ENCODE measurements at places on chromosomes 5 and 9.

GRCh38 chr5:59609501-59610265 lies 283.8 kb downstream of the PDE4D start:
- H3K4me3 ChIP-seq = no peak overlapping the region
- no peaks in the 10 kb centered on the region for H3K36me3 ChIP-seq
- no peaks in the 10 kb centered on the region for H3K4me1 ChIP-seq
- peaks cover 6% of the 10 kb centered on the region for H3K27me3 ChIP-seq

- DNase-seq = no peak
- no peaks in the 10 kb centered on the region for H3K27me3 ChIP-seq
- no peak overlapping the region for H3K4me3 ChIP-seq
- H3K36me3 ChIP-seq = no peaks in the 10 kb centered on the region
- H3K27ac ChIP-seq = no peak overlapping the region
These were observed 22.5 kb downstream of the PSAT1 start for GRCh38 chr9:78319197-78320029.

DNA sequence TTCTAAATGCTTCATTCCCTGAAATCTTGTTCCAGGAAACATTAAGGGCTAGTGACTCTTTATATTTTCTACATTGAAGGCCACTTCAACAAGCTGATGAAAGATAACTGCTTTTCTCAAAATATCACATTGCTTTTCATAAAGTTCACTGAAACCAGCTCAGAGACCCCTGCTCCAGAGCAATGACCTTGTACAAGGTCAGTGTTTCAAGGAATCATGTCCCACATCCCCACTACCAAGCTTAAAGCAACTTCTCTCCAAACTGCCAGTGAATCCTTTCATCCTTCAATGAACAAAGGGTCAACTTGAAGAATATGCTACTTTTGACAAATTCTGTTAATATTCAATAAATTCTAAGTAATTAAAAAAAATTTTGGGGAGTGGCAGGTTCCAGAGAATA lies 12.0 kb upstream of the SPATA24 start:
- H3K27me3 ChIP-seq = no peaks in the 10 kb centered on the region
- H3K4me1 ChIP-seq = peaks cover 79% of the 10 kb centered on the region
- H3K27ac ChIP-seq = peak overlapping the region; percentile 91

DNA sequence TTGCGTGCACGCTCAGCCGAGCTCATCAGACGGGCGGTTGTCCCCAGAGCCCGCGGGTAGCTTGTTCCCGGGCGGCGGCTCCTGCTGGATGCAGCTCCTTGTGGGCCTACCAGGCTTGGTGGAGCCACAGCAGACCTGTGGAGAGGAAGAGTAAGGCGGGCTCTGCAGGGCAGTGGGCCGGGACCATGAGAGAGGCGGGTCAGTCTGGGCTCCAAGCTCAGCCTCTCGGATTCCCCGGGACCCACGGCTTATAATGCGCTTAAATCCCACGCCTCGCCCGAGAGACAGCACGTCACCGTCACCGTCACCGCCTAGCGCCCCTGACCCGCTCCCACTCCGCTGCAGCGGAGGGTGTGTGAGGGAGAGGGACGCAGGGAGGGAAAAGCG lies 1.9 kb upstream of the ANKRD18A start:
- DNase-seq = no peak
- peaks cover 33% of the 10 kb centered on the region for H3K4me1 ChIP-seq
- peaks cover 68% of the 10 kb centered on the region for H3K27me3 ChIP-seq
- peak overlapping the region; percentile 67 for H3K4me3 ChIP-seq
- peak overlapping the region; percentile 63 for H3K27ac ChIP-seq
- H3K36me3 ChIP-seq = no peaks in the 10 kb centered on the region

- DNase-seq = no peak
- H3K4me1 ChIP-seq = peaks cover 31% of the 10 kb centered on the region
- H3K27me3 ChIP-seq = peaks cover 78% of the 10 kb centered on the region
- H3K27ac ChIP-seq = no peak overlapping the region
- no peaks in the 10 kb centered on the region for H3K36me3 ChIP-seq
These were observed 2.6 kb upstream of the GABRB2 start for GRCh38 chr5:161549106-161549505.

DNA sequence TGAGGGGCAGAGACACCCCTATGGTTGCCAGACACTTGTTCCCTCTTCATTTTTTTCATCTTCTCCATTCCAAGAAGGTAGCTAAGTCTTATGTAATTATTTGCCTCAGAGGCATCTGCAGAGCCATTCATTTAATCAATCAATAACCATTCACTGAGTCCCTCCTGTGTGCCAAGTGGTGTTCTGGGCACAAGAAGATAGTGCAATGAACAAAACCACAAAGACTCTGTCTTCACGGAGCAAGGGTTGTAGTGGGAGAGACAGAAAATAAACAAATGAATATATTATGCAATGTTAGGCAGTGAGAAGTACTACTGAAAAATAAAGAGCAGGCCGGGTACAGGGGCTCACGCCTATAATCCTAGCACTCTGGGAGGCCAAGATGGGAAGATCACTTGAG lies 41.4 kb upstream of the CTNNA1 start:
- H3K27me3 ChIP-seq = no peaks in the 10 kb centered on the region
- H3K27ac ChIP-seq = no peak overlapping the region
- H3K4me3 ChIP-seq = no peak overlapping the region
- H3K36me3 ChIP-seq = no peaks in the 10 kb centered on the region
- H3K4me1 ChIP-seq = peaks cover 9% of the 10 kb centered on the region
- no peak for DNase-seq

DNA sequence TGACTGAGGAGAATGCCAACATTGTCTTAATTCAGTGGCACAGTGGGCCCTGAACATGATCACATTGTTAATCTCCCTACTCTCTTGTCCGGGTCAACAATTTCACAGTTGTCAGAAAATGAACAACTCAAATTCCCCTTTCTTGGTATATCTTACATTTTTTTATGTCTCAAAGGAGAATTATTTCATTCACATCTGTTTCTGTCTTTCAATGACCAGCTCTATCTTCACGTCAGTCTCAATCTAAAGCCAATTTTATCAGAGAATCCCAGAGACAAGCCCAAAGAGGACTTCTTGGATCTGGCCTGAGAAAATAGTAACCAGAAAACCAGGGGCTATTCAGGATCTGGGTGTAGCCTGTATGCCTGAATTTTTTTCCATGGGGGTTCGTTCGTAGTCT lies 477.5 kb downstream of the PDE4D start:
- no peak overlapping the region for H3K4me3 ChIP-seq
- H3K27me3 ChIP-seq = no peaks in the 10 kb centered on the region
- H3K36me3 ChIP-seq = no peaks in the 10 kb centered on the region
- H3K27ac ChIP-seq = no peak overlapping the region

DNA sequence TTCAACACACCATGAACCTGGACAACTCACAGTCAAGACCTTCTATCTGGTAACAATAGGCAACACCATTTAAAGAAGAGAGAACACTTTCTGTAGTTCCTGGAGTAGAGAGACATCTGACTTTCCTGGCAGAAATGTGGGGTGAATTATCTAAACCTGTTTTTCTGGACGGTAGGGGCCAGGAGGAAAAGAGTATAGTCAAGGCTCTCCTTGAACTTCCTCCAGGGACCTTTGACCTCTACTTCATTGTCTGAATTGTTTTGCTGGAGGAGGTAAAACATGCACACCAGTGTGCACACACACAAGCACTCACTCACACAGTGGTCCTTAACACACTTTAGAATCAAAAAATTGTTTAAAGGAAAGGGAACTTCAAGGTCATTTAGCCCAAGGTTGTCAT lies 13.2 kb downstream of the S100Z start:
- no peaks in the 10 kb centered on the region for H3K36me3 ChIP-seq
- DNase-seq = no peak
- no peaks in the 10 kb centered on the region for H3K27me3 ChIP-seq
- no peak overlapping the region for H3K4me3 ChIP-seq
- H3K27ac ChIP-seq = no peak overlapping the region

- H3K4me1 ChIP-seq = peaks cover 62% of the 10 kb centered on the region
- H3K4me3 ChIP-seq = peak overlapping the region; percentile 42
- no peak for DNase-seq
- H3K27ac ChIP-seq = peak overlapping the region; percentile 91
These were observed 1.8 kb downstream of the LCNL1 start for GRCh38 chr9:136984464-136985026.

- no peaks in the 10 kb centered on the region for H3K27me3 ChIP-seq
- no peak overlapping the region for H3K27ac ChIP-seq
- no peak overlapping the region for H3K4me3 ChIP-seq
- no peaks in the 10 kb centered on the region for H3K4me1 ChIP-seq
- no peaks in the 10 kb centered on the region for H3K36me3 ChIP-seq
These were observed 171.1 kb downstream of the TARS1 start for GRCh38 chr5:33611877-33612276.

DNA sequence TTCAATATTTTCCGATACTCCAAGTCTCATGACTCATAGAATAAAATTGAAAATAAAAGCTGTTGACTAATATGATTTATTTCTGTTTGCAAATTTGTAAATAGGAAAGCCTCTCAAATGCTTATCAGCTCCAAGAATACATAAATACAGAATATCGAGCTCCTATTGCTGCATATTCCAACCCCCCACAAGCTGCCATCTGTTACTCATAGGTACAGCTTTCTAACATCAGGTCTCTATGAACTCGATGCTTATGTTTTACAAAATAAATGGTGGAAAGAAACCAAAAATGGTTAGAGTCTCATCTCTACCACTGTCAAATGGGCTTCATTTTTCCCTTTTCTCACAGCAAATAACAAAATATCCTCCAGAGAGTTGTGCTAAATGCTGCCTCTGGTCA lies 631.6 kb upstream of the CDH18 start:
- no peak for DNase-seq
- no peaks in the 10 kb centered on the region for H3K36me3 ChIP-seq
- no peaks in the 10 kb centered on the region for H3K27me3 ChIP-seq
- H3K4me1 ChIP-seq = no peaks in the 10 kb centered on the region
- no peak overlapping the region for H3K27ac ChIP-seq

- no peak overlapping the region for H3K27ac ChIP-seq
- H3K36me3 ChIP-seq = no peaks in the 10 kb centered on the region
- H3K4me1 ChIP-seq = peaks cover 5% of the 10 kb centered on the region
- no peaks in the 10 kb centered on the region for H3K27me3 ChIP-seq
These were observed 28.8 kb upstream of the PANK3 start for GRCh38 chr5:168607946-168608345.

- no peak overlapping the region for H3K4me3 ChIP-seq
- no peaks in the 10 kb centered on the region for H3K4me1 ChIP-seq
- no peak for DNase-seq
- no peak overlapping the region for H3K27ac ChIP-seq
- no peaks in the 10 kb centered on the region for H3K27me3 ChIP-seq
- H3K36me3 ChIP-seq = no peaks in the 10 kb centered on the region
These were observed 417.3 kb downstream of the RASEF start for GRCh38 chr9:82645600-82645999.

- no peaks in the 10 kb centered on the region for H3K27me3 ChIP-seq
- H3K4me1 ChIP-seq = no peaks in the 10 kb centered on the region
- DNase-seq = no peak
- no peaks in the 10 kb centered on the region for H3K36me3 ChIP-seq
- no peak overlapping the region for H3K4me3 ChIP-seq
- H3K27ac ChIP-seq = no peak overlapping the region
These were observed 754.3 kb upstream of the GRAMD2B start for GRCh38 chr5:125668884-125669283.

DNA sequence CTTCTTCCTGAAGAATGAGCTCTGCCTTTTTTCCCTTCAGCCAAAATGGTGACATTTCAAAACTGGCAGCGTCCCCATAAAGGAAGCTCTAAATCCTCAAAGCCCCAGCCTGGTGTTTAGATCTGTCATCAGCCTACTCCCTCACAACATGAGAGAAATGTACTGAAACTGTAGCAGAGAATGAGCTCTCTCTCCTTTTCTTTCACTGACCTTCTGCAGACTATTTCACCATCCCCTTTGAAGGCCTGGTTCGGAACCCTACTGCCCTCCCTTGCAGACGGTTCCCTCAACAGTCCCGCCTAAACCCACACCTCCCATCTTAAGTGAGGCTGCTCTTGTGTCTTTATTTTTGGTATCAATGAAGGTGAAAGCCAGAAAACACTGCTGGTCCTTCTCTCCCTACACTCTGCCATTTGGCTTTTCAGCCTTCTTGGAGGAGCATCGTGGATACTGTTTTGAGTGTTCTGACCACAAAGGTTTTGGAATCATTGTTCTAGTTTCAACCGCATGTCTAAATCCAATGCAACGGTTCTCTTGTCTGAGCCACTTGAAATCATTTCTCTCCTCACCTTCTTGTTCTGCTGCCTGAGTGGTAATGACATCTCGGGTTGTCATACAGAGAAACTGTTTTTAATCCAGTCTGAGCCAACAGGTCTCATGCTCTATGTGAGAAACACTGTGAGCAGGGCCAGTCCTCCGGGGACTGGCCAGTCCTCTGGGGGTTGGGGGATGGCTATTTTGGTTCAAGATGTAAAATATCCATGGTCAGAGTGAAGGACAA lies 39.0 kb downstream of the ITK start:
- H3K4me3 ChIP-seq = no peak overlapping the region
- H3K27ac ChIP-seq = peak overlapping the region; percentile 16
- DNase-seq = no peak
- H3K36me3 ChIP-seq = no peaks in the 10 kb centered on the region

- H3K4me1 ChIP-seq = no peaks in the 10 kb centered on the region
- H3K27me3 ChIP-seq = no peaks in the 10 kb centered on the region
- no peaks in the 10 kb centered on the region for H3K36me3 ChIP-seq
- DNase-seq = peak; percentile 36
These were observed 209.3 kb downstream of the ROR2 start for GRCh38 chr9:91740701-91741100.

- no peak overlapping the region for H3K4me3 ChIP-seq
- H3K27me3 ChIP-seq = no peaks in the 10 kb centered on the region
- H3K4me1 ChIP-seq = peaks cover 12% of the 10 kb centered on the region
- peak; percentile 47 for DNase-seq
- no peak overlapping the region for H3K27ac ChIP-seq
- H3K36me3 ChIP-seq = no peaks in the 10 kb centered on the region
These were observed 16.7 kb upstream of the MTMR12 start for GRCh38 chr5:32329395-32329834.

DNA sequence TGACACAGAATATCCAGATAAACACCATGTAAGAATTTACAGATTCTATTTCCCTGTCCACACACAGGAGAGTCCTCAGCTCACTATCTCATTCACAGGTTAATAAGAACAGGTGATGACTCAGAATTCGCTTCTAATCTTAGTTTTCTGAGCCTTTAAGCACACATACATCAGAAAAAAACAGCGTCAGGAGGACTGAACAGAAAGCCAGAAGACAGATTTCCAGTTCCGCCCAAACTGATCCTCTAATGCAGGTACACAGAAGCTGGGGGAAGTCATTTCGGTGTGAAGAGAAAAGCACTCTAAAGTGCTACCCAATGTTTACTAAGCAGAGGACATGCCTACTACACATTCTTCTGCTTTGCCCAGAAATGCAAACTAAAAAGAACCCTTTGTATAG lies 1.6 kb downstream of the CEMIP2 start:
- H3K27me3 ChIP-seq = no peaks in the 10 kb centered on the region
- no peak overlapping the region for H3K27ac ChIP-seq
- H3K36me3 ChIP-seq = no peaks in the 10 kb centered on the region
- no peak for DNase-seq

DNA sequence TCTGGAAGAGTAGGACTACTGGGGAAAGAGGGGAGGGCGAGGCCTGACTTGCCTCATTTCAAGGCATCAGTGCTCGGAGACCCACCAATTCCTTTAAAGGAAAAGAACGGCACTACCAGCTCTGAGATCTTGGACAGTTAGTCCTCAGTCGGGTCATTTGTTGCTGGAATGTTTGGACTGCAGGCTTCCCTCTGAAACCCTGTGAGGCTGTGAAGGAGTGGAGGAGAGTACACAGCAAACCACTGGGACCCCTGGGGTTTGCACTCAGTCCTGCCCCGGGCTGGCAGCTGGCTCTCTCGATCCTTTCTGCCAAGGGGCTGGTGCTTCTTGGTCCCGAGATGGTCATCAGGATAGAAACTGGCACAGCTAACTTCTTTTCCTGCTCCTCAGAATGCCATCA lies 194.5 kb downstream of the TRIO start:
- peaks cover 28% of the 10 kb centered on the region for H3K4me1 ChIP-seq
- no peak overlapping the region for H3K4me3 ChIP-seq
- H3K36me3 ChIP-seq = peaks cover 51% of the 10 kb centered on the region

Data from left ventricle myocardium inferior (tissue), 1 donor.